KG1 (cell line): ENCODE measurements at places on chromosomes 5 and 9.

- DNase-seq: no peak
Measured at GRCh38 chr9:97039514-97039860, 545 bp upstream of the CTSV start.

- no peak for DNase-seq
Measured at GRCh38 chr9:86994231-86994630, 46.9 kb upstream of the GAS1 start.

GRCh38 chr5:148897842-148898241 lies 71.4 kb downstream of the ADRB2 start:
- DNase-seq: no peak

- DNase-seq: no peak
Measured at GRCh38 chr9:93677048-93677571, 100.7 kb downstream of the PHF2 start.

- no peak for DNase-seq
Measured at GRCh38 chr9:24041160-24041690, 215.2 kb upstream of the ELAVL2 start.

DNA sequence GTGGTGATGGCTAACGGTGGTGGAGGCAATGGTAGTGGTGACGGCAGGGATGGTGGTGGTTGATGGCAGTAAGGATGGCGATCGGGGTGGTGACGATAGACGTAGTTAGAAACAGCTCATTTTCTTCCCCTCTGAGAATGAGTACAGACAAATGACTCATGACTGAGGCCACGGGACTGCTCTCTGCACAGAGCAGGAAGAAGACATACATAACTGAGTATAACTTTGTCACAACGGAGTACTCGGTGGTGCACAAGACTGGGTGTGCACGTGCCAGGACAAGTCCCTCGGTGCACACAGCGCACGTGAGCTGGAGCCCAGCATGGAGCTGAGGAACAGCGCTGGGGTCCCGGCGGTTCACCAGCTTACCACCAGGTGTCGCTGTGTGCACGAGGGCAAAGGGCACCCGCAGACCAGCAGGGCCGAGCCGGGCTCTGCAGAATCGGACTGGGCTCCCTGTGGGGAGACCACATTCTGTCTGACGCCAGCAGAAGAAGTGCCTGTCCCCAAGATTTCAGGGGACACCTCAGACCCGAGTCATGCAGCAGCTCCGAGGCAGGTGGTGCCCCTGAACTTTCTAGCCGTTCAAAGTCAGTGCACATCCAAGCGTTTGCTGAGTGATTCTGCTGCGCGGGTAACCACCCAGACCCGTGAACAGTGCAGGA lies 188.6 kb downstream of the FSTL4 start:
- peak; percentile 6 for DNase-seq

DNA sequence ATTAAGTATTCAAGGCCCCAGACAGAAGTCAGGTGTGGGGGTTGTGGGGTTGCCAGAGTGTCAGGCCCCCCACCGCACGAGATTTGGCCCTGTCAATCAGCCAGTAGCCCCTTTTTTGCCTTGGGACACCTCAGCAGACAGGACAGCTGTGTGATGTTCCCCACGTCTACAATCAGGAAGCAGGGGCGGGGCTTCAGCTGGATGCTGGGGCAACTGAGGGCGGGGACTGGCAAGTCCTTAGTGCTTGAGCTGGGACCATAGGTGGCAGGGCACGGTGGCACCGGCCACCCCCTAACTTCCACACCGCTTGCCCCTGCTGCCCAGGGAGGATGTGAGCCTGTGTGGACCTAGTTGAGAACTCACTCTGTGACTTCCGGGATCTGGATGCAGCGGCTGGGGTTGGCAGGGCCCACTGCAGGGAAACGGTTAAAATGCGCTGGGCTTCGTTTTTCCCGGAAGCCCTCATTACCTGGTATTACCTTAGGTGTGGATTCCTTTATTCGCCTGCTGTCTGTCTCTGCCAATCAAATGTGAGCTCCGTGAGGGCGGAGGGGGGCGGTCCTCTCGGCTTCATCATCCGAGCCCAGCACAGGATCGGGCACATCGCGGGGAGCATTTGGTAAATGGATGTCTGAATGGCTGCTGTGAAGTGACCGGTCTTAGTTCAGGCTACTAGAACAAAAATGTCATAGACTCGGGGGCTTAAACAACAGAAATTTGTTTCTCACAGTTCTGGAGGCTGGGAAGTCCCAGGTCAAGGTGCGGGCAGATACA lies 7.5 kb upstream of the GTF3C5 start:
- DNase-seq: no peak

DNA sequence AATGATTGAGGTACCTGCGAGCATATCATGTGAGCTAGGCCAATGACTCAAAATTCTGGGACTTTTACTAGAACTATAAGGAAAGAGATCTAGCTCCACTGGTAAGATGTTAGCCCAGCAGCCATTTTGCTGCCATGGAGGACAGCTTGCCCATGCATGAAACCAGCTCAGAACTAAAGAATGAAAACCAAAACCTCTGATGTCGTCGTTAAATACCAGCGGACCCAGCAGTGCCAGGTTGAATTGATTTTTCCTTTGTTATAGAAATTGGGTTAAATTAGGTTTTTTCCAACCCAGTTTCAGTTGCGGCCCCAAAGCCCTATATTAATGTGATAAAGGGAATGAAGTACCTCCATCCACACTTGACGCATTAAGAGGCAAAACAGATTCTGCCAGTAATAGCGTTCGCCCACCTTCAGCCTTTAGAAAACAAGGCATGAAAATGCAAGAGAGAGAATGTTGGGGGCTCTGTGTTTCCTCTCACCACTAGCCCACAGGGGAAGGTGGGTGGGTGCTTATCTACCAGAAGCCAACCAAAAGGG lies 5.5 kb upstream of the ITK start:
- DNase-seq: no peak

- no peak for DNase-seq
Measured at GRCh38 chr9:16213781-16214515, 656.5 kb downstream of the BNC2 start.

DNA sequence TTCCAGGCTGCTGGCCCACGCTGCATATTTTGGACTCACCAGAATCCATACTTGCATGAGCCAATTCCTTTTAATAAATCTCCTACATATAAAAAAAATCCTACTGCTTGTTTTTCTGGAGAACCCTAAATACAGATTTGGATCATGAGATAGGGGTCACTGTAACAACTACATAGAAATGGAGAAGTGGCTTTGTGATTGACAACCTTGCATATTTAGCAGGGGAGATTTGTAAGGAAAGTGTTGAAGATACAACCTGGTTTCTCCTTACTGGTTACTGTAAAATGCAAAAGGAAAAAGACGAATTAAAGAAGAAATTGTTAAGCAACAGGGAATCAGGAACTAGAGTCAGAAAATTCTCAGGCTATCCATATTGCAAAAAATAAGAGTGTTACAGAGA lies 74.8 kb downstream of the HABP4 start:
- DNase-seq: no peak

DNA sequence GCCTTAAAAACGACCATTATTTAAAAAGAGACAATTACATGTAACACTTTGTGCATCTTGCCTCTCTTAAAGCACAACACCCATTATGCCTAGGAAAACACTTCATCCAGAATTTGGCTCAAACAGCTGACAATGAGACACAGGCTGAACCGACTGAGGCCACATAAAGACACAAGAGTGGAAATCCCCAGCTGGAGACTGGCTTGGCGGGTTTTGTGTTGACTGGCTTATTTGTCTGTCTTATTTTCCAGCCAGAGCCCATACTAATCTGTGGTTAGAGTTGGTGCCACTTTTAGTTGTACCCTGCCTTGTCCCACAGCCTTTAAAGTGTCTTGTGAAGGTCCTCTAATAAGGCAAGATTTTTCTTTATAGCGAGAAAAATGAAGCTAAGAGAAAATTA lies 21.2 kb downstream of the TRIM14 start:
- DNase-seq: no peak

DNA sequence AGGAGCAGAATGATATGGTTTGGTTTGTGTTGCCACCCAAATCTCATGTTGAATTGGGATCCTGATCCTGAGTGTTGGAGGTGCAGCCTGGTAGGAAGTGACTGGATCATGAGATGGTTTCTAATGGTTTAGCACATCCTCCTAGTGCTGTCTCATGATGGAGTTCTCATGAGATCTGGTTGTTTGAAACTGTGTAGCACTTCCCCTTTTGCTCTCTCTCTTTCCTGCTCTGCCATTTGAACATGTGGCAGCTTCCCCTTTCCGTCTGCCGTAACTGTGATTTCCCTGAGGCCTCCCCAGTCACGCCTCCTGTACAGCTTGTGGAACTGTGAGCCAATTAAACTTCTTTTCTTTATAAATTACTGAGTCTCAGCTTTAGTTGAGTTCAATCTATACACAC lies 756.8 kb upstream of the CDH6 start:
- DNase-seq: peak; percentile 6

GRCh38 chr5:108561416-108562204 lies 179.7 kb upstream of the FBXL17 start:
- no peak for DNase-seq

GRCh38 chr9:91815896-91816295 lies 134.1 kb downstream of the ROR2 start:
- no peak for DNase-seq

DNA sequence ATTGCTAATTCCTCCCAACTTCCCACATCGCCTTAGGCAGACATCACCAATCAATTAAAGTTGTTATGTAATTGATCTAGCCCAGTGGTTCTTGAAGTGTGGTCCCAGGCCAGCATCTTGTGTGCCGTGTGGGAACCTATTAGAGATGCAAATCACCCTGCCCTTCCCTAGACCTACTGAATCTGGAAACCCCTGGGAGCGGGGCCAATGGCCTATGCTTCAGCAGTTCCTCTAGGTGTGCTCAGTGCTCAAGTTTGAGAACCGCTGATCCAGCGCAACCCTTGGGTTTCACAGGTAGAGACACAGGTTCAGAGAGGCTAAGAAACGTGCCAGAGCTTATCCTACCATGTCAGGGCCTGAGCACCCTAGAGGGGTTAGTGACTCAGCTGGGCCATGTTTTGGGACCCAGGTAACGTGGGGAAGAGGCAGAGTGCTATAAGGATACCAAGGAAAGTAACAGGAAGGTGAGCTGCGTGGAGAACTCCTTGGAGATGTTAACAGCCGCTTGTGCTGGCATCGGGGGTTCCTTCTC lies 4.4 kb downstream of the SLC34A1 start:
- no peak for DNase-seq

DNA sequence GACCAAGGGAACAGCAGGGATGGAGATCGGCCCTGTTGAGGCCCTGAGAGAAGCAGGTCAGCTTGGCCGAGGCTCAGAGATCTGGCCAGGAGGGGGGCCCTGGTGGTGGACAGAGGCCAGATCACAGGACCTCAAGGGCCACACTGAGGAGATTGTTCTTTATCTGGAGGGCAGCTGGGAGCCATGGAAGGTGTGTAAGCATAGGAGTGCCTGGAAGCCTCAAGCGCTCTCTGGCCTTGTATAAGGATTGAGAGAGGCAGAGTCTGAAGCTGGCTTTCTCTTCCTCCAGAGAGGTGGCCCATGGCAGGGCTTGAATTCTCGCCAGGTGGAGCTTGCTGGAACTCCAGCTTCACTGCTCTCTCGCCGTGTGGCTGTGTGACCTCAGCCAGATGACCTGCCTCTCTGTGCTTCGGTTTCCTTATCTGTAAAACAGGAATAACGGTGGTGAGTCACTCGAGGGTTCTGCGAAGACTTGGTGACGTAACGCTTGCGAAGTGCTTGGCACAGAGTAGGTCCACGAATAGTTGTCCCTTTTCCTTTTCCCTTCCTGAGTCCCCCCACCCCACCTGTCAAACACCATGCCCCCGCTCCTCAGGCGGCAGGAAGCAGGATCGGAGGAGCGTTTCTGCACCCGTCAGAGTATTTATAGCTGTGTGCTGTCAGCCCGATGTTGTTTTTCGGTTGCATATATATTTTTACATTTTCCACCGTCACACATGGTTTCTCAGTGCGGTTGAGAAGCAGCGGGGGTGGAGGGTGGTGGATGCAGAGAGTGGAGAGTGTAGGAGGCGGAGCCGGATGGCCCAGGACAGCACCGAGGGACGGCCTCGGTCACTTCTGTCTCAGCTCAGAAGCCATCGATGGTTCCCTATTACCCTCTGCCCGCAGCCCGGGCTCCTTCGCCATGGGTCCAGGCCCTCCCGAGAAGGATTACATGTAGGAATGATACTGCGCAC lies 17.0 kb upstream of the CRB2 start:
- DNase-seq: no peak

- DNase-seq: no peak
Measured at GRCh38 chr5:7759951-7760580, 90.9 kb downstream of the CFAP90 start.

DNA sequence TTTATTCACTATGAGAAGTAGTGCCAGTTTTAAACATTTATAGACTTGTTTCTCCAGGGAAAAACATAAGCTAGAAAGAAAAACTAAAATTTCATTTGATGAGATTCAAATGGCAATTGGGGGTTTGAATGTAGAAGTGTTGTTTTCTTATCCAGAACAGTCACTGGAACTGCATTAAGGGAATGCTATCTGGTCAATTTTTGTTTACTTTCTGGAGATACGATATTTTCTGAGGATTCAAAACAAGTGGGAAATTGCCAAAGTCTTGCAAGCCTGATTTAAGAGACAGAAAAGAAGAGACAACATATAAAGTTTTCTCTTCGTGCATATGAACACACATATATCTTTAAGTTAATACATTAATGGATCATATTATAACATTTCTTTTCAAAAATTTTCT lies 118.4 kb downstream of the NXNL2 start:
- DNase-seq: no peak

GRCh38 chr5:122849771-122850170 lies 4.4 kb downstream of the SNX24 start:
- DNase-seq: no peak

DNA sequence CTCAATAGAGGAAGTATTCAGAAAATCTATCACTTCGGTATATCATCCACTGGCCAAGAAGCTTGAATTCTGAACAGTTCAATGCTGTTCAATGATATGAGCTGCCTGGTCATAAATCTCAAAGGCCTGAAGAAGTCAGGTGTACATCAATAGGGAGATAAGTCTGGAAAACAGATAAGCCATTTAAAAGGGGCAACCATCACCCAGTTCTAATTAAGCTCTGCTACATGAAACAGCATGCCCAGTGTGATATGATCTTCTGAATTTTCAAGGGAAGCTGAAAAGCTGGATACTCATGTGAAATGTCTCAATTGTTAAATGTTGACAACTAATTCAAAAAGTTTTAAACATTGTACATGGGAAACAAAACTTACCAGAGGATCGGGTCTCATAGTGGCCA lies 2020.7 kb upstream of the WWC1 start:
- DNase-seq: no peak

- no peak for DNase-seq
Measured at GRCh38 chr9:86281593-86282076, 703 bp downstream of the ISCA1 start.

DNA sequence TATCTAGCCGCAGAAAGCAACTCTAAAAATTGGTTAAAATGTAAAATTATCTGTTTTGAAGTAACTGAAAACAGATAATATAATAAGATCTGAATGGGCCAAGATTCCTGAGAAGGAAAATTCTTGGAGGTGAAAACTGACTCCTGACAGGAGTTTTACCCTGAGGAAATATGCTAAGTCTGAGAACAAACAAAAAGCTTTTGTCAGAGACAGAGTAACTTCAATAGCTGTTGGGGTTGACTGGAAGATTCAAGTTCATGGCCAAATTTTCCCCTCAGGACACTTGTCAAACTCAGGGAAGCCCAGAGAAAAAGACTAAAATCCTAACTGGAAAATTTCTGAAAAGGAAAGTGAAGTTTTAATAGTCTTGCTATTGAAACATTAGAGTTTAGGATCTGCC lies 5.7 kb downstream of the PCDHB4 start:
- no peak for DNase-seq

- no peak for DNase-seq
Measured at GRCh38 chr5:151953833-151954232, 29.2 kb upstream of the GLRA1 start.

- no peak for DNase-seq
Measured at GRCh38 chr9:106993603-106994002, 130.6 kb downstream of the ZNF462 start.

GRCh38 chr9:83646500-83647239 lies 23.7 kb downstream of the IDNK start:
- no peak for DNase-seq
